ENCODE measurements at places on chromosomes 7 and 10. TPM values are rescaled to one million over a fixed set of nuclear protein-coding genes. Genes with fewer than 3 reads are reported as not detected.

Gene CD36
- not detected for total RNA-seq

Gene SFRP5
- total RNA-seq = not detected

Gene FAM24B
- 5.2 TPM for total RNA-seq

Gene DNAJB9
- 24.0 TPM for total RNA-seq

Gene UNCX
- total RNA-seq = not detected

Gene SPDYE6
- not detected for total RNA-seq

Gene SYT15B
- 0.06 TPM for total RNA-seq

Gene BRAF
- 15.7 TPM for total RNA-seq

Gene GNGT1
- not detected for total RNA-seq

Gene MYOF
- 174 TPM for total RNA-seq

Gene CRPPA
- total RNA-seq = 0.75 TPM

Gene HNRNPH3
- total RNA-seq = 77.5 TPM

Gene GRID2IP
- total RNA-seq = not detected

Gene NRF1
- 13.6 TPM for total RNA-seq

Gene SFTPA1
- not detected for total RNA-seq

Gene PDK4
- 3.2 TPM for total RNA-seq

Gene CPN1
- not detected for total RNA-seq

Gene PLEKHS1
- not detected for total RNA-seq

Gene FFAR4
- total RNA-seq = 1.5 TPM

Gene ICA1
- 3.2 TPM for total RNA-seq

Gene OGDHL
- 2.6 TPM for total RNA-seq

Gene TMEM273
- not detected for total RNA-seq

Gene TSPAN33
- 23.7 TPM for total RNA-seq

Gene ATOH7
- not detected for total RNA-seq

Data from PC-3 (cell line).